ENCODE measurements at places on chromosomes 2 and 18. TPM values are rescaled to one million over a fixed set of nuclear protein-coding genes. Genes with fewer than 3 reads are reported as not detected.

The KCNJ13 gene
- not detected for total RNA-seq

DNA sequence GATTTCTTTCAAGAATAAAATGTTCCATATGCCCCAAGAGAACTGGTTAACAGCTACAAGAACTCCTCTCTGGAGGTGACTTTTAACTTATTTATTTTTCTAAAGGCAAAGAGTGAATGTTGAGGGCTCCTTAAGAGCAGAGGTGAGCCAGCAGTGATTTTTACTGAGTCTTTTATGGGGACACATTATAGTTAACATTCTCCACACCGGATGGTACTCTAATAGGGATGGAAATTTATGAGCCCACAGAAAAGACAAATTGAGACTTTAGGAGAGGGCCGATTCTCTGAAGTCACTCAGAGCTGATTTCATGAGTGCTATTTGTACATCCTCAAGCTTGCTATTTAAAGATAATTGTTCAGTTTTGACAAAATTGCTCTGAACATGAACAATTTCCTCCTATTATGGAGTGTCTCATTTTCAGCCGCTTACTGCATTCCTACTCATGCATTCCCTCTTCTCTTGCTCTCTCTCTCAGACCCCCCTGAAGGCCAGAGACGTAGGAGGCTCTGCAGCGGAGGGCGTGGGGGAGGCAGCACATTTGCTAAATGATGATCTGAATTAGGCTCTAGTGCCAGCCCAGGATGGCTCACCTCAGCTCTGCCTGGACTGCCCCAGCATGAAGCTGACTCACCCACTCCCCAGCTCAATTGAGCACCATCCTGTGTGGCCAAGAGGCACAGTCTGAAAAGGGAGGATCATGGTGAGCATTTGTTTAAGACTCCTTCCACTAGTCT is 5.9 kb upstream of the RPL37A start:
- peaks cover 6% of the 10 kb centered on the region for H3K4me1 ChIP-seq
- peaks cover 3% of the 10 kb centered on the region for H3K36me3 ChIP-seq
- H3K4me3 ChIP-seq = no peak overlapping the region
- H3K27ac ChIP-seq = no peak overlapping the region

- no peak overlapping the region for H3K27ac ChIP-seq
- peaks cover 7% of the 10 kb centered on the region for H3K4me1 ChIP-seq
- no peak overlapping the region for H3K4me3 ChIP-seq
Measured at GRCh38 chr2:181073896-181074295, 93.5 kb downstream of the UBE2E3 start.

GRCh38 chr2:70403267-70404053 is 101.6 kb upstream of the FAM136A start:
- peaks cover 7% of the 10 kb centered on the region for H3K27me3 ChIP-seq
- H3K4me3 ChIP-seq = no peak overlapping the region
- H3K27ac ChIP-seq = no peak overlapping the region
- DNase-seq = no peak
- H3K36me3 ChIP-seq = no peaks in the 10 kb centered on the region
- H3K4me1 ChIP-seq = no peaks in the 10 kb centered on the region

The ZNF804A gene
- total RNA-seq = not detected

- H3K4me1 ChIP-seq = peaks cover 46% of the 10 kb centered on the region
- H3K27ac ChIP-seq = peak overlapping the region; percentile 50
- DNase-seq = peak; percentile 23
- H3K36me3 ChIP-seq = peaks cover 24% of the 10 kb centered on the region
- no peak overlapping the region for H3K4me3 ChIP-seq
Measured at GRCh38 chr2:241153616-241154015, 3.3 kb downstream of the PPP1R7 start.

GRCh38 chr2:29923110-29923721 is 1.8 kb upstream of the ALK start:
- no peaks in the 10 kb centered on the region for H3K36me3 ChIP-seq
- no peak overlapping the region for H3K27ac ChIP-seq
- peaks cover 9% of the 10 kb centered on the region for H3K4me1 ChIP-seq
- H3K27me3 ChIP-seq = peaks cover 50% of the 10 kb centered on the region
- peak; percentile 66 for DNase-seq

- H3K36me3 ChIP-seq = no peaks in the 10 kb centered on the region
- DNase-seq = no peak
- H3K4me1 ChIP-seq = peaks cover 1% of the 10 kb centered on the region
- H3K4me3 ChIP-seq = no peak overlapping the region
- peaks cover 23% of the 10 kb centered on the region for H3K27me3 ChIP-seq
Measured at GRCh38 chr2:30095402-30095801, 51.4 kb upstream of the YPEL5 start.

GRCh38 chr18:3281456-3282400 is 19.8 kb downstream of the MYL12B start:
- peaks cover 6% of the 10 kb centered on the region for H3K4me1 ChIP-seq
- DNase-seq = no peak
- no peaks in the 10 kb centered on the region for H3K27me3 ChIP-seq
- no peak overlapping the region for H3K27ac ChIP-seq
- no peak overlapping the region for H3K4me3 ChIP-seq

DNA sequence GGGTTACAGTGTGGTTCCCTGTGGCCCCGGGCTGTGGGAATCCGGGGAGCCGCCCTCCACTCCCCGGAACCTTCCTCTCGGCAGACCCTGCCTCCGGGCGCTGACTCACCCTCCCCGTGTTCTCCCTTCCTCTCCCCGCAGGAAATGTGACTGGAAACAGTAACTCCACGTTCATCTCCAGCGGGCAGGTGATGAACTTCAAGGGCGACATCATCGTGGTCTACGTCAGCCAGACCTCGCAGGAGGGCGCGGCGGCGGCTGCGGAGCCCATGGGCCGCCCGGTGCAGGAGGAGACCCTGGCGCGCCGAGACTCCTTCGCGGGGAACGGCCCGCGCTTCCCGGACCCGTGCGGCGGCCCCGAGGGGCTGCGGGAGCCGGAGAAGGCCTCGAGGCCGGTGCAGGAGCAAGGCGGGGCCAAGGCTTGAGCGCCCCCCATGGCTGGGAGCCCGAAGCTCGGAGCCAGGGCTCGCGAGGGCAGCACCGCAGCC is 59.5 kb downstream of the TNFRSF11A start:
- H3K36me3 ChIP-seq = no peaks in the 10 kb centered on the region
- no peak overlapping the region for H3K27ac ChIP-seq
- DNase-seq = no peak
- H3K4me3 ChIP-seq = no peak overlapping the region
- H3K4me1 ChIP-seq = no peaks in the 10 kb centered on the region

DNA sequence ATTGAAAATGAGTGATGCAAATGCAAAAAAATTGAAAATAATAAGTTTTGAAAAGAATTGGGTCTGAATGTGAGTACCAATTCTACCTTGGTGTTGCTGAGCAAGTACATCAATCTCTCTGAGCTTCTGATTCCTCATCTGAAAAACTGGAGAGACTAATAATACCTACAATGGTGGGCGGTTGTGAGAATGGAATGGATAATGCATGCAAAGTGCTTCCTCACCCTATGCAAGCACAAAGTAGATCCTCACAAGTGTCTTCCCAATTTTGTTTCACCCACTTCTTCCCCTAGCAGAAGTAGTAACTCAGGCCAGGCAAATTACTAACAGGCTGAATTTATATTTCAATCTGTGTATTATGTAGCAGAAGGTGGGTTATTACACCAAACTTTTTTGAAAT is 191.7 kb upstream of the PIK3C3 start:
- DNase-seq = no peak
- no peaks in the 10 kb centered on the region for H3K4me1 ChIP-seq
- no peak overlapping the region for H3K27ac ChIP-seq
- no peaks in the 10 kb centered on the region for H3K27me3 ChIP-seq
- H3K4me3 ChIP-seq = no peak overlapping the region

The UGT1A6 gene
- total RNA-seq = not detected

DNA sequence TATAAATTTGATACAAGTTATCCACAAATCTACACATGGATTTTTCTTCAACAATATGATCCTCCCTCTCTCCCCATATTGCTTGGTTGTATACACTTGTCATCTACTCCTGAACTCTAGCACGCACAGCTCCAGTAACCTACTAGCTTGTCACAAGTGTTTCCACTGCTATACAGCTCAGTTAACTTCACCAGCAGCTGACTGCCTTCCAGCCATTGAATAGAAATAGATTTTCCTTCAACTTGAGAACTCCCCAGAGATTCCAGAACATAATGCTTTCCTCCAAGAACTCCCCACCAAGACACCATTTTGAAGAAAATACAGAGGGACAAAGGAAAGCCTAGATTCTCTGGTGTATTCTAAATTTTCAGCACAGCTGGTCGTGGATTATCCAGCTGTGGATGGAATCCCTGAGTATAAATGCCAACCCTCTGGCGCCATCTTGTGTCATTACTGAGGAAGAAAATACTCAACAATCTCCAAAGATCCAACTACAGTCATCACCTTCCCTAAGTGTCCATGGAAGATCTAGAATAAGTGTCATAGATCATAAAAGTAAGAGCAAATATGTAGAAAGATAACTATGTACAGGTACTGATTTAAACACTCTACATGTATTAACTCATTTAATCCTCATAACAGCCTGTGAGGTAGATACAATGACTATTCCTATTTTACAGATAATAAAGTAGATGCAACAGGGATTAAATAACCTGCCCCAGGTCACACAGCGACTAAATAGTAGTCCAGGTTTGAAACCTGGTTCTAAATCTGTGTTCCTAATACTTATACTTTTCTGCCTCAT is 156.7 kb downstream of the ARHGAP28 start:
- no peaks in the 10 kb centered on the region for H3K36me3 ChIP-seq
- no peaks in the 10 kb centered on the region for H3K27me3 ChIP-seq
- no peaks in the 10 kb centered on the region for H3K4me1 ChIP-seq
- peak; percentile 8 for DNase-seq
- H3K4me3 ChIP-seq = no peak overlapping the region

- H3K4me1 ChIP-seq = no peaks in the 10 kb centered on the region
- H3K36me3 ChIP-seq = no peaks in the 10 kb centered on the region
- no peak overlapping the region for H3K4me3 ChIP-seq
- no peaks in the 10 kb centered on the region for H3K27me3 ChIP-seq
- H3K27ac ChIP-seq = no peak overlapping the region
- DNase-seq = no peak
Measured at GRCh38 chr2:178946494-178946893, 103.4 kb downstream of the CCDC141 start.

DNA sequence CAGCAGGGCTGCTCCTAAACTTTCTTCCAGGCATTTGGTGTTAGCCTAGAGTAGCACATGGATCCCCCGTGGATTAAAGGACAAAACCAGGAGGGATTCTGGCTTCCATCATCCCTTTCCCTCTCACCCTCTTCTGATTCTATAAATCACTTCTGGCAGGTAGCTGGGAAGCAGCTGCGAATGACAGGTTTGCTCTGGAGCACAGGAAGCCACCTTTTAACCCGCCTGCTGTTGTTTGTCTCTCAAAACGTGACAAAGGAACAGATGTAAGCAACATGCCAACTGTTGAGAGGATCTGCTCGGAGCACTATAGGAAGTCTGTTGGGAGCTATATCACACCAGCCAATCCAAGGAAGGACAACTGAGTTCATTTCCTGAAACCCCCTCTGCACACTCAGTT is 101.9 kb downstream of the ACTR2 start:
- no peaks in the 10 kb centered on the region for H3K27me3 ChIP-seq
- H3K27ac ChIP-seq = no peak overlapping the region
- H3K4me1 ChIP-seq = no peaks in the 10 kb centered on the region
- H3K4me3 ChIP-seq = no peak overlapping the region

The AQP4 gene
- not detected for total RNA-seq

The MDH1B gene
- total RNA-seq = 0.74 TPM

The DOK6 gene
- total RNA-seq = not detected

The UGT1A5 gene
- total RNA-seq = not detected

The CYP27A1 gene
- not detected for total RNA-seq

The ABCG8 gene
- not detected for total RNA-seq

DNA sequence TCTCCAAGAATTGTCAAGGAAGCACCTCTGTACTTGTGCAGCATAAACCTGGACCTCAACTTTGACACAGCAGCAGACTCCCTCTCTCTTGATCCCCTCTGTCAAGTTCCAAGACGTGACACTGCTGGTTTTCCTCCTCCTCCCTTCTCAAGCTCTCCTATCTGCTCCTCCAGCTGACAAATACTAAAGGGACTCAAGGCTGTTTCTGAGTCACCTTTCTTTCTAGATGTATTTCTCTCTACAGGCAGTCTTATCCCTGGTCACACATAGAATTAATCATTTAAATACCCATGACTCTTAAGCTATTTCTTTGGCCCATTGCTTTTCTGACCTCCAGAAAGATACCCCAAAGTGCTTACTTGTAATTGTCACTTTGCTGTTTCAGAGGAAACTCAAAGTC is 53.5 kb downstream of the SEPTIN10 start:
- peaks cover 2% of the 10 kb centered on the region for H3K4me1 ChIP-seq
- no peak overlapping the region for H3K27ac ChIP-seq
- H3K27me3 ChIP-seq = no peaks in the 10 kb centered on the region
- no peaks in the 10 kb centered on the region for H3K36me3 ChIP-seq
- DNase-seq = no peak

- H3K27me3 ChIP-seq = peaks cover 41% of the 10 kb centered on the region
- H3K4me1 ChIP-seq = peaks cover 19% of the 10 kb centered on the region
- H3K4me3 ChIP-seq = peak overlapping the region; percentile 63
- peak; percentile 14 for DNase-seq
Measured at GRCh38 chr2:152099367-152100050, 665 bp upstream of the CACNB4 start.

The CCDC195 gene
- not detected for total RNA-seq

The STAT1 gene
- total RNA-seq = 309 TPM

DNA sequence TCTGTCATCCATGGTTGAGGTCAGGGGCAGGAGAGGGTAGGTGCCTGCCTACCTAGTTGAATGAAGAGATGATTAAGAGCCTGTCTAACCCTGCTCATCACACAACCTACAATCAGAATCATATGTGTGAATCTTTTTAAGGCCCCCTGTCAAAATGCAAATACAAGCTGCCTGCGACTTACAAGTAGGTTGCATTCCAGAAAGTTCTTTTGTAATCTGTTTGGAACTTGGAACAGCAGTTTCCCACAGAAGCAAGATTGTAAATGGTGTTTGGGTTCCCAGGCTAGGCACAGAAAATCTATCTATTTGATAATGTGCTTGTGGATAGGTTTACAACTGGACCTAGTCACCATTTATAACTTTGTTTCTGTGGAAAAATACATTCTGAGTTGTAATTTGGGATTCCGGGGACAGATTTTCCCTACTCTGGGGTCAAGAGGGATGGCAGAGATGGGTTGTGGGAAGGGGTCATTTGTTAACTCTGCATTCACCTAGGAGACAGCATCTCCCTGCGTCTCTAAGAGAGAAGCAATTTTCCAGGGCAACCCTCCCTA is 4.4 kb downstream of the LIPG start:
- H3K36me3 ChIP-seq = no peaks in the 10 kb centered on the region
- no peak for DNase-seq
- H3K4me1 ChIP-seq = peaks cover 22% of the 10 kb centered on the region
- H3K27me3 ChIP-seq = peaks cover 49% of the 10 kb centered on the region
- no peak overlapping the region for H3K27ac ChIP-seq
- no peak overlapping the region for H3K4me3 ChIP-seq

The MRO gene
- not detected for total RNA-seq
